ENCODE measurements at places on chromosomes 1 and 21.

- no peak for DNase-seq
Observed at GRCh38 chr21:36791695-36792470, 93.0 kb downstream of the SIM2 start.

DNA sequence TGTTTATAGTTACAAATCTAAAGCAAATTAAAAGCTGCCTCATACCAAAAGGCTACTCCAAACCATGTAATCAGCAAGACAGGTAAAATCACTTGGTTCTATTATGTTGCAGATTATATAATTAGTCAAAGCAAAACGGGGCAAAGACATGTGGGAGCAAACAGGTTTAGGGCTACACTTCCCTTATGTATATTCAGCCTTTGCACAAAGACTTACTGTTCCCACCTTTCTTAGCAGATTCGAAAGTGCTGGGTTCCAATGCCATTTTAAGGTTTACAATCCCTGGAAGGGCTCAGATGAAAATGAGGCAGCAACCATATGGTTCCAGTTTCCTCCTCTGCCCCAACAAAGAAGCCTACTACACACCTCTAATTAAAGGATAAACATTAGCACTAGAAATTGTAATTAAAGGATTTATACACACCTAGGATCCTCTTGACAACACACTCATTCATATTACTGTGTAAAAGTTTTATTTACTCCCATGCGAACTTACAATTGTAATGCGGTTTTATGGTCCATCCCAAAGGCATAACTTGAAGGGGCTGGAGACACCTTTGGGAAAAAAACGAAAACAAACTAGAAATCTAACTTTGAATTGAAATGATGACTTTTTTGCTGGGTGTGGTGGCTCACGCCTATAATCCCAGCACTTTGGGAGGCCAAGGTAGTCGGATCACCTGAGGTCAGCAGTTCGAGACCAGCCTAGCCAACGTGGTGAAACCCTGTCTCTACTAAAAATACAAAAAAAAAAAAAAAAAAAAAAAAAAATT lies 117.3 kb upstream of the PKN2 start:
- DNase-seq = no peak

GRCh38 chr1:54857746-54858561 lies 29.0 kb downstream of the DHCR24 start:
- no peak for DNase-seq

DNA sequence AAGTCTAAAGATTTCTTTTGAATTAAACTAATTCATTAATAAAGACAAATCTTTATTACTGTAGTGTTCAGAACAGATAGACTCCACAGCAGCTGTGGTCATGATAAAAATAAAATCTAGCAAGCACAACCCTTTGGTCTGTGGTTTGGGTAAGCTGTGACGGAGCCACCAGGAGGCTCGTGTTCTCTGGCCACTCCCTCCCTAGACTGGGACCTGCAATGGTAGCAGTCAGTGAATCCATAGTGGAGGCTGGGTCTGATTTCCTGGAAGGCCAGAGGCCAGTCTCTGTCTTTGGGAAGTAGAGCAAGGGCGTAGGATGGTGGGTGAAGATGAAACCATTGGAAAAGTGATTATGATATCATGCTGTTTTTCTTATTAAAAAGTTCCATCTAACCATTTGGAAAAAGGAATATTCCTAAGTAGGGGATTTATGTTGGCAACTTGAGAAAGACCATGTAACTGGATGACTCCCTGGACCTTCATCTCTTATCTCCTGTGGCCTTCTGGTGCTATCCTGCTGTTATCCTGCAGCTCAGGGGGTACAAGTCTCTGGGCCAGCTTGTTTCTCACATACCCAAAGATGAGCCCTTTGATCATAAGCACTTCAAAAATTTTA lies 39.0 kb downstream of the TENT5C start:
- DNase-seq = no peak

DNA sequence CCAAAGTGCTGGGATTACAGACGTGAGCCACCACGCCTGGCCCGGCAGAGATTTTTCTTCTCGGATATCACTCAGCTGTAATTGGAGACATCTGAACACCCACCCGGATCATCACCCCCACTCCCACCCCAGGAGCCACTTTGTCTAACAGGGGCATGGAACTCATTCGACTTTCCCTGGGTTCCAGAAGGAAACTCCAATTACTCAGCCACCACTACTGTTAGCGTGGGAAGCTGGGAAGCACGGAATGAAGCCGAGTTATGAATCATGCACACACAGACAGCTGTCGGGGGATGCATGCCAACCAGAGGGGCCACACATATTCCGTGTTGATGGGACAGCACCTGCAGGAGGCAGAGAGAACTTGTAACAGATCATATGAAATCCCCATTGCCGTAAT lies 85.2 kb downstream of the HLCS start:
- no peak for DNase-seq

GRCh38 chr1:32894681-32895080 lies 6.5 kb downstream of the TMEM54 start:
- DNase-seq = no peak

DNA sequence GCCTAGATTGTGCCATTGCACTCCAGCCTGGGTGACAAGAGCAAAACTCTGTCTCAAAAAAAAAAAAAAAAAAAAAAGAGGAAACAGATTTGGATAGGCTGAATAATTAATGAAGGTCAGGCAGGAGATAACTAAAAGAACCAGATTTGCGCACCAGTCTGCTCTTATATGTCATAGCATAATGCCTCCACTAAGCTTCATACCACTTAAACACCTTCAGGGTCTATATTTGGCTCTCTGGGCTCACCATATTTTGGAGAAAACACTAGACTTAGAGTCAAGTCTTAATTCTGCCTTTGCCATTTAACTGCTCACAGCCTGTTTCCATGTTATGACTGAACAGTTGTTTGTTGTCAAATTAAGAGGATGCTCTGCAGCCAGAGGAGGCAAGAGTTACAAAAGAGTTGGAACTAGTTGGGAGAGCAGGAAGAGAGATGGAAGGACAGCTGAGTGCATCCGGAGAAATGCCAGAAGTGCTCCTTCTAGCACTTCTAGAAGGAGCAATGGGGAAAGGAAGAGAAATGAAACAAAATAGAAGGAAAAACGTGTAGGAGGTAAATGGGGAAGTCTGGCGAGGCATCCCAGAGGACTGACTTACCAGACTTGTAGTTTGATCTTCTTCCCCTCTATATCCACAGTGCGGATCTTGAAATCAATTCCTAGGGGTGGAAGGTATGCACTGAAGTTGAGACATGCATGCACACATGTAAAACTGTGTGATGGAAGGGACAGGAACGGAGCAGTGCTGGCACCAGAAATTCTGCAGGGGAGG lies 1.8 kb downstream of the RAB13 start:
- no peak for DNase-seq

GRCh38 chr21:33261635-33262034 lies 4.5 kb upstream of the IL10RB start:
- no peak for DNase-seq

GRCh38 chr1:113812661-113813135 lies 422 bp upstream of the RSBN1 start:
- DNase-seq = no peak

GRCh38 chr21:43012596-43012995 lies 38.2 kb downstream of the PKNOX1 start:
- DNase-seq = no peak

DNA sequence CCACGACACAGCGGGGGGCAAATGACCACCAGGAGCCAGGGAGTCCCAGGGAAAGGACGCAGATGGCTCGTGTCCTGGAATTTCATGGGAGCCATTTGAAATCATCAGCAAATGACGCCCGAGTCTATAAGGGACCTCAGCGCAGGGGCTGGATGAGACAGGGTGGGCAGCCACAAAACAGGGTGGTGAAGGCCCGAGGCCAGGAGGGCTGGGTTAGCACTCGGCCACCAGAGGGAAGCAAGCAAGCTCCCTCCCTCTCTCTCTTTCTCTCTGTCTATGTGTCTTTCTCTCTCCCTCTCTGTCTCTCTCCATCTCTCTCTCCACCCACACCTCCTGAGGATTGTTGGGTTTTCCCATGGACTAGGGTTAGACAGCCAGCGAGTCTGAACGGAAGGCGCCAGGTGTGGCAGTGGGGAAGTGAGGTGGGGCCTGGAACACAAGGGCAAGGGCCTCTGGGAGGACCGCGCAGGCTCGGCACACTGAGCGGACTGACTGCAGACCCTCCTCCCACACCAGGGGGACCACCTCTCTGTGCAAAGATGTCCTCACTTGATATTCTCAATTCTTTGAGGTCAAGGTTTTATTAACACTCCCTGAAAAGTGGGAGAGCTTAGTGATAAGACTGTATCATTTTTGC lies 73.8 kb upstream of the TMPRSS2 start:
- no peak for DNase-seq

All from activated CD4-positive, CD25-positive, alpha-beta regulatory T cell treated with anti-CD3 and anti-CD28 coated beads, Interleukin-2, amount 50 U/mL, for 72 hours (primary cell).